NCI-H1417 treated with DMSO at 0.1 percent for 48 hours (cell line): ENCODE measurements at places on chromosomes 5 and 9.

- no peak for DNase-seq
These were observed 3.3 kb downstream of the EXOC3 start for GRCh38 chr5:446066-446882.

DNA sequence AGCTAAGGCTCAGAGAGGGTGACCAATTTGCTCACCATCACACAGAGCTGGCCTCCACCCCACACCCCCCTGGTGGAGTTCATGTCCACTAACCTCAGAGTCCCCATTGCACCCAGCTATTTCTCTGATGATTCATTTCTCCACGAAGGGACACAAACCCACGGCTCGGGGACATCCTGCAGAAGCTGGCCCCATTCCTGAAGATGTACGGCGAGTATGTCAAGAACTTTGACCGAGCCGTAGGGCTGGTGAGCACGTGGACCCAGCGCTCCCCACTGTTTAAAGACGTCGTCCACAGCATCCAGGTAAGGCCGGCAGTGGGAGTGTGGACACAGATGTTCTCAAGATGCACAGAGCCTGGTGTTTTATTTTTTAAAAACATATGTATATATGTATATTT is 52.6 kb upstream of the SUSD3 start:
- DNase-seq, result no peak

DNA sequence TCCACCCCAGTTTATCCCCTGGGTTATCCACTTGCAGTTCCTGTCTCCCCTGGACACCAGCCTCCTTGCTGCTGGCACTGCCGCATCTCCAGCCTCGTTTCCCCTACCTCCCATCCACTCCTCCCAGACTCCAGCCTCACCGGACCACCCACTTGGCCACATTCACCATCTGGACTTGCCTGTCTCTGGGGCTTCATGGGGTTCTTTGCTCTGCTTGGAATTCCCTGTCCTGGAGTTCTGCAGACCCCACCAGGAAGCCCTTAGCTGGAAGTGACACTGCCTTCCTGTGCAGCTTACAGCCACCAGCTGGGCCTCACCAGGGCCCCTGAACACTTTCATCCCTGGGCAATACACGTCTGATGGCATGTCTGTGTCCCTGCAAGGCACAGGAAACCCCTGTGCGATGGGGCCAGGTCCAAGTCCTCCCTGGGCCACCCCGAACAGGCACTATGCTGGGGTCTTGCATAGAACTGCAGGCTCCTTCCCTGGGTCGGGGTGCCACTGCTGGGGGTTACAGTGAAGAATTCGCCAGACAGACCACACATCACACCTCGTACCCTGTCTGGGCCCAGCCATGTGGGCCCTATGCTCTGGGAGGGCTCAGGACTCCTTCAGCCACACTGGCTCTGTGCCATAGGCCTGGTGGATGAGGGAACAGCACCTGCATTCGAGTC is 3.0 kb downstream of the FLT4 start:
- DNase-seq, result no peak

GRCh38 chr5:124089578-124089977 is 577.6 kb downstream of the CSNK1G3 start:
- no peak for DNase-seq

DNA sequence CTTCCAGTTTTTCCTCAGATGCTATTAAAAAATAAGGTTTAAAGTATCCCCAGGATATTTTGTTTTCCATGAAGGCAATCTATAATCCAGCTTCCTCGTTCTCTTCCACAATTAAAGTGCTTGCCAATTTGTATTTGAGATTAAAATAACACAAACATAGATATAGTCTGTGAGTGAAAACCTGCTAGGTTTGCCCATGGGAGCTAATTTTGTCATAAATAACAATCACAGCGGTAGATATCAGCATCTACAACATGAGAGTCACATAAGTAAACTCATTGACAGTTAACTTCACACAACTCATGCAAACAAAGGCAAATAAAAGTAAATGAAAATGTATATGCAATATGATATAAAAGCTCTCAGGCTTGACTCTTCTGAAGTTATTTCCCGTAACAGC is 29.2 kb upstream of the RASGRF2 start:
- no peak for DNase-seq

- DNase-seq, result no peak
These were observed 138.0 kb downstream of the ENC1 start for GRCh38 chr5:74502479-74502950.

DNA sequence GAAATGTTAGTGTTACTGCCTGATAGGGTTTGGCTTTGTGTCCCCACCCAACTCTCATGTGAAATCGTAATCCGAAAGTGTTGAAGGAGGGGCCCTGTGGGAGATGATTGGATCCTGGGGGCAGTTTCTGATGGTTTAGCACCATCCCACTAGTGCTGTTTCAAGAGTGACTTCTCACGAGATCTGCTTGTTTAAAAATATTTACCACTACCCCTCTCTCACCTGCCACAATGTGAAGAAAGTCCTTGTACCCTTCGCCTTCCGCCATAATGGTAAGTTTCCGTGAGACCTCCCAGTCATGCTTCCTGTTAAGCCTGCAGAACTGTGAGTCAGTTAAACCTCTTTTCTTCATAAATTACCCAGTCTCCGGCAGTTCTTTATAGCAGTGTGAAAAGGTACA is 2.6 kb upstream of the RFX3 start:
- DNase-seq, result no peak

GRCh38 chr9:86300701-86301100 is 18.4 kb upstream of the ISCA1 start:
- no peak for DNase-seq

- DNase-seq, result no peak
These were observed 28.1 kb downstream of the RIGI start for GRCh38 chr9:32497921-32498320.

- DNase-seq, result no peak
These were observed 1.6 kb downstream of the IFNA2 start for GRCh38 chr9:21383627-21384026.

DNA sequence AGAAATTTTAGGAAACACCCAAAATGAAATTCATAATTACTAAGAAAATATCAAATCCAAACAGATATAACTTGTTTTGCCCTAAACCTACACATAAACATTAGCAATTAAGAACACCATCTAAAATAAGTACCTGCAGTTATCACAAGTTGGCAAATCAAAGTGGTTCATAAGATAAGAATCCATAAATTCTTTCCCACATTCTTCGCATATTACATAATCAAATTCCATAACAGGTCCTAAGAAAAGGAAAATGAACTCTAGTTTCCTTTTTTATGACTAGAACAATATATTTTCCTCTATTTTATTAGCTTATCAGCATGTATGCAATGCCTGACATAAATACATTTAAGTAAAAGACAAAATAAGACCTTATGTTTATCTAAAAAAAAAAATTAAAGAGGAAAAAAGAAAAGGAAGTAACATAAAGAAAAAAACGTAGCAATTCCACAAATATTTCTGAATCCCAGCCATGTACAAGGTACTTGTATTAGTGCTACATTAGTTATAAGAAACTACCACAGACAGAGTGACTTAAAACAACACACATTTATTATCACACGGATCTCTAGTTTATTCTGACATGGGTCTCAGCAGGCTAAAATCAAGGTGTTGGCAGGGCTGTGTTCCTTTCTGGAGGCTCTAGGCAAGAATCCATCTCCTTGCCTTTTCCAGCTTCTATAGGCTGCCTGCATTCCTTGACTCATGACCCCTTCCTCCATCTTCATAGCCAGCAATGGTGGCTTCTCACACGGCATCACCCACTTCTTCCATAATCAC is 7.5 kb downstream of the XPA start:
- no peak for DNase-seq

DNA sequence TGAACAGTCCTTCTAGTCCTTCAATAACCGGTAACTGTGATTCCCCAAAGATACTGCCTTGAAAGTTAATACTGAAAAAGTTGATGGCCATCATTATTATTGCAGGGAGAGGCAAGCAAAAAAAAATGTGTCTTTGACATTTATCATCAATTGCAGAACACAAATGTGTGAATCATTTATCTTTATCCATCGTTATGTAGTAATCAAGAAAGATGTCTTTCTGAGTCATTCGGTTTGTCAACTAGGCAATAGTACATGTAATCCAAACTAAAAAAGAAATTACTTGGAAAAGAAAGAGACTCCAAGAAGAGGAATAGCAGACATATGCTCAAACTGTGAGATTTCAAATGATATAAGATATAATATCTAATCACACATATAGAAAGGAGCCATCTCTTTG is 473.0 kb downstream of the CETN3 start:
- no peak for DNase-seq

- no peak for DNase-seq
These were observed 55.7 kb upstream of the BOD1 start for GRCh38 chr5:173672166-173672565.

GRCh38 chr9:84054341-84055010 is 73.9 kb downstream of the RMI1 start:
- no peak for DNase-seq

GRCh38 chr9:2824564-2824963 is 19.3 kb downstream of the PUM3 start:
- no peak for DNase-seq
